ENCODE measurements at places on chromosomes 3 and 15.

DNA sequence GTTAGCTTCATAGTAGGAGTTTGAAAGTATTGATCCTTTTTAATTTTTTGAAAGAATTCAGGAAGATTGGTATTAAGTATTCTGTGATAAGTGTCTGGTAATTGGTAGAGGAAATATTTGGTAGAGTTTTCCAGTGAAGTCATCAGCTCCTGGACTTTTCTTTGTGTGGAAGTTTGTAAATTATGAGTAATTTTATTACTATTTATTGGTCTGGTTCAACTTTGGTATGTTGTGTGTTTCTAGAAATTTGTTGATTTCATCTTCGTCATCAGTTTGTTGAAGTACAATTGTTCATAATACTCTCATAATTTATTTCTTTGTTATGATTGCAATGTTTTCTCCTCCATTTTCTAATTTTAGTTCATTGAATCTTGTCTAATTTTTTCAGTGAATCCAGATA lies 832.0 kb downstream of the OTOL1 start:
- DNase-seq: no peak

DNA sequence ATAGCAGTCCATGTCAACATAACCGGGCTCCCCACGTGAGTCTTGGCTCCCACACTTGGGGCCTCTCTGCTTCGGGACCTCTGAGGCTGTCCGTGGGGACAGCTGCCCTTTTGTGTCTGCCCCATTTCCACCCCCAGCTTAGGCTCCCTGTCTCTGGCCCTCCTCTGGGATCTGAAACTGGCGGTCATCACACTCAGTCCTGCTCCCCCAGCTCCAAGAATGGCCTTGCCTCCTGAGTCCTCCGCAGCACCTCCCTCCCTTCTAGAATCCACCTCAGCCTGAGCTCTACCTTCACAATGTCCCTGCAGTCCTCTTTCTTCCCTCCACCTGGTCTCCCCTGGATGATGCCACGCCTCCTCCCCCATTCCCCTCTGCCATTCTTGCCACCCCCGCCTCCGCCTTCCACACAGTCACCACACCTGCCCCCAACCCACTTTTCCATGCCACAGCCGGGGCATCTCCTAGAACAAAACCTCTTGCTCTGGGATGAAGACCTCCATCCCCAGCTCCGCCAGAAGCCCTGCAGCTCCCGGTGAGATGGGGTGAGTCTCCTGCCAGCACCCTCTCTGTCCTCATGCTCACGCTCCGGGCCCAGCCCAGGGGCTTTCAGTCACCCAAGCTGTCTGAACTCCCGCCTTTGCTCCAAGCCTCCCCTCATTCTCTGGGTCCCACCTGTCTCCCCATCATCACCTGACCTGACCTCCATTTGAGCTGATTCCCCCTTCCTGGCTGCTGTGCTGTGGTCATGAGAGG lies 7.0 kb upstream of the ZXDC start:
- DNase-seq: no peak

GRCh38 chr3:149151843-149152242 lies 22.4 kb downstream of the HPS3 start:
- DNase-seq: no peak

- DNase-seq: no peak
These were observed 54.5 kb upstream of the TBL1XR1 start for GRCh38 chr3:177251755-177252154.

- DNase-seq: no peak
These were observed 1.4 kb upstream of the WNT5A start for GRCh38 chr3:55488398-55489055.

DNA sequence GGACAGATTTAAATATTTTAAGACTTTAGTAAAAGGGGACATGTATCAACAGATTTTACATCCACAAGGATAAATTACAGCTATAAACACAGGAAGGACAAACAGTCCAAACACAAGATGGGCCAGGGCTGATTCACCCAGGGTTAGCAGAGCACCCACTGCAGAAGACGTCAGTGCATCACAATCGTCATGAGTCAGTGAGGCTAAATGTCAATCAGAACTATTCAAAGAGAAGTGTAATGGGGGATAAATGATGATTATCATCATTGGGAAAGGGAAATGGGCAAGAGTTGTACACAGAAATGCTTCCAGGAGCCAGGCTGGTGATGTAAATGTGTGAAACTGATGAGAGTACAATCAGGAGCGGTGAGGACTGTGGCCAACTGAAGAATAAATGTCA lies 226.8 kb downstream of the PLCL2 start:
- DNase-seq: no peak

DNA sequence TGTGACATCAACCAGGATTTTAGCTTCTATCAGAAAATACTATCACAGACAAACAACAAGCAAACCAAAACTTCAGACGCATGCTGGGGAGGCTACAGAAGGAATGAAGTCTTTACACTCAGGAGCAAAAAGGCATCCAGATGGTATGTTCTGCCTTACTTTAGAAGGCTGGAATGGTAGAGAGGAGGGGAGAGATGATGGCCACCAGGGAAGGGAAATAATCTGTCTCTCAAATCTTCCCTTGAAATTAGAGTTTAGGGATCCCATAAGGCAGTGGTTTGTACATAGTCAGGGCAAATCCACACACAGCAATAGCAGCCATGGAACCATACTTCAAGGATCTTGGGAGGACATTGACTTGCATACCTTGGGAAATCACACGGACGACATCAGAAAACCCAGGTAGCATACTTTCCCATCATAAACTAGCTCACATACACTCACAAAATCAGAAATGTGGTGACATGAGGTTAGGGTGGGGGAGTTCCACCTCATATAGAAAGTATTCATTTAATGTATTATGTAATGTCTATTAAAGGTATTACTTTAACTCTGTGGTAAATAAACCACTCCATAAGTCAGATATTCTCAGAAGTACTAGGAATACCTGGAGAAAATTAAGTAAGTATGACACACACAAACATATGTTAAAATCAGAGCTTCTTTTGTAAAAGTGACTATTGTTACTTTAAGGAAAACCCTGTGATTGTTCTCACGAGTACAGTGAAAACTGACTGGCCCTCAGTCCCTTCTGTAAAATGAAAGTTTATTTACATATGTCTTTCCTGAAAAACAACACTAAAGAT lies 9.4 kb downstream of the BTLA start:
- no peak for DNase-seq

- DNase-seq: no peak
These were observed 6.8 kb upstream of the INO80 start for GRCh38 chr15:41122849-41123248.
